Retinal pigment epithelial cell (primary cell): ENCODE measurements at places on chromosomes 6 and 20.

DNA sequence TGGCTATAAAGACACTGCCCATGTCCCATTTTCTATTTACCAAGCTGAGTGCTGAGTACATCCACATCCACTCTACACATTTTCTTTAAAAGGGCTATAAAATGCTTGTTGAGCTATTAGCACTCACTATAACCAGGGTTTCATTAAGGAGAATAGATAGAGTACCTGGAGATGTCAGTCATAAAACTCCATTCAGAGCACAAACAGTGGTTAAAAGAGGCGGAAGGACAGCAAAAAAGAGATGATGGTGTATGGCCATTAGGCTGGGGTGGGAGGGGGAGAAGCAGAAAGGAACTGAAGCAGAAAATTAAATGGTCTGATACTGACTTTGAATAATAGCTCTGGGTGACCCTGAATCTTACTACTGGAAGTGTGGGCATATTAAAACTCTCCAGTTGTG lies 609.9 kb upstream of the MAP3K7 start:
- no peak for DNase-seq

- no peak for DNase-seq
Measured at GRCh38 chr6:116513224-116513875, 1.9 kb downstream of the CALHM5 start.

- DNase-seq = no peak
Measured at GRCh38 chr6:42963855-42964605, 3.5 kb downstream of the GNMT start.

GRCh38 chr6:28474441-28475219 lies 31.3 kb upstream of the ZSCAN23 start:
- peak; percentile 51 for DNase-seq

- DNase-seq = no peak
Measured at GRCh38 chr20:460707-461106, 1.6 kb downstream of the TBC1D20 start.

DNA sequence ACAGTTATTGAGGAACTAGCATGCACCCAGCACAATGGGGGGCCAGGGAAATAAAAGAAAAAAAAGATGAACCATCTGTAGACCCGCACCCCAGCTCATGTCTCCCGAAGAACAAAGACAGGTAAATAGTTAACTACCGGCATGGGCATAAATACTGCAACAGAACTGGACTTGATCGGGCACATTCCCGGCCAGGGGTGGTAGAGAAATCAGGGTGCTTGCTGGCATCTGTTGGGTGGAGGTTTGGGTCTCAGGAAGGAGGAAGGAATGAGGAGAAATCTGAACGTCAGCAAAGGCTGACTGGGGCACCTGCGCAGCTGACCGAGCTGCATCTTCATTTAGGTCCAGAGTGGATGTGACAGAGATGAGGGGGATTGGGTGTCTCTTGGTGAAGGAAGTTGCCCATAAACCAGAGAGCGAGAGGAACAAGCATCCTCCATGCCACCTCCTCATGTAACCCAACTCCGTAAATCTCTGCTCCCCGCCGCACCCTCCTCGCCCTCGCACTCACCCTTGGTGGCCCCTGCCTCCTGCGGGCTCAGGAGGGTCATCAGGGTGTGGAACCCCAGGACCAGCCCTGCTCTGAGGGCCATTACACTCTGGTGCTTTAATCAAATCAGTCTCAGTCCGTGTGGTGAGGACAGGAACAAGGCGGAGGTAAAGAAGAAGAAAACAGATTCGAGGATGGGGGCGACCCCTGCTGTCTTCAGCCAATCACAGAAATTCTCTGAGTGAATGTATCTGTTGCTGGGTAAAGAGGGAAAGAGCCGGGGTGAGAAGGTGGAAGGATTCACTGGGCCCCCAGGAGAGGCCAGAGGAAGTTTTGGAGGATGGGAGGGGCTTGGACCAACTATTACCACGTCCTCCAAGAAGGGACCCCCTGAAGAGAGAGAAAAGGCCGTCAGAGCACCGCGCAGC lies at the start of gene HLA-DOA:
HLA-DOA (minus strand) TSS at position 648 of the 918 bp plus-strand sequence.
- no peak for DNase-seq

DNA sequence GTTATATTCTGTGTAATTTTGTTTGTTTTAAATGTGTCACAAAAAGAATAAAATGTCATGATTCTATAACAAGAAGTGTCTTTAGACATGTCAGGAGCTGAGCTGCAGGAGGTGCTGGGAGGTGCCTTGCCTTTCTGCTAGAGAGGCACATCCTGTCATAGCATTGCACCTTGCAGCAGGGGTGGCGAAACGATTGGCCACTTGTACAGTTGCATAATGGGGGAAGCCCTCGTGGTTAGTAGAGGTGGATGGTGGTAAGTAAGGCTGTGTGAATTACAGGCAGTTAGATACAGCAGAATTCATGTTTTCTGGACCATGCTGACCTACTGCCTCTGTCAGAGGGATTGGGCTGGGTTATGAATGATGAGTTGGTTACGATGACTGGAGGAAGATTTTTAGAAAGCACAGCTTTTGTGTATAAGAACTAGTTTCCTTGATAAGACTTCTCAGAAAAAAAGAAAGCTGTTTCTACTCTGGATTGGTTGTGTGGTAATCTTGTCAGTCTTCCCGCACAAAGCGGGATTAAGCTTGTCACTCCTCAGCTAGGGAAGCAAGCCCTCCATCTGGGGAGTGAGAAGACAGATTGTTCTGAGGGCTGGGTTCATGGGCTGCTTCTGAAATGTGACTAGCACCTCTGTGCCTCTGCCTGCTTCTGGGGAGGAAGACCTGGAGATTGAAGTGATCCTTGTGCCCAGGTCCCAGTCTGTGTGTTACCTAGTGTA lies 74.9 kb downstream of the FOXO3 start:
- no peak for DNase-seq

DNA sequence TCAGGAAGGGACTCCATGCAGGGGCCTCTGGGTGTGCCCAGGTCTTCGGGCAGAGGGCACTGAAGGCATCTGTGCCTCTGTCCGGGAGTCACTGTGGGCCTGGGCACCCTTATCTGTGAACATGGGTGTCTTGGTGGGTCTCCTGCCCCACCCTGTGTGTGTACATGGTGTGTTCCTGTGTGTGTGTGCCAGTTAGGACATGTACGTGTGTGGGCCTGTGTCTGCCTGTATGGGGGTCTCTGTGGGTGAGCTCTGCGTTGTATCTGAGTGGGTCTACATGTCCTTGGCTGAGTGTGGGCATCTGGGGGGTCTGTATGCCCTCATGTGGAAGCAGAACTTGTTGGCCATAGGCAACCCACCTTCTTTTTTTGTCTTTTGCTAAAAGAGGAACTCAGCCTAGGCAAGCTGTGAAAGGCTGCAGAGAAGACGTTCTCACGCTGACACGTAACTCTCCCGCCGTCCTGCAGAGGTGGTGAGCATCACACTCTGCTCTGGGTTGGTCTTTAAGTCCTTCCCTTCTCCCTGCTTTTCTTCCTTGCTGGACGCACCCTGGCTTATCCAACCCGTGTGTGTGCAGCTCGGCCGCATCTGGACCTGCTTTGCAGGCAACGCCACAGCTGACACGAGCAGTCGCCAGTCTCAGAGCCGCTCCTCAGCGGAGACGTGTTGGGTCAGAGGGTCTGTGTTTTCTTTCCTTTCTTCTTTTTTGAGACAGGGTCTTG lies 532 bp upstream of the NPBWR2 start:
- no peak for DNase-seq

GRCh38 chr6:73632346-73632745 lies 21.4 kb downstream of the SLC17A5 start:
- no peak for DNase-seq

DNA sequence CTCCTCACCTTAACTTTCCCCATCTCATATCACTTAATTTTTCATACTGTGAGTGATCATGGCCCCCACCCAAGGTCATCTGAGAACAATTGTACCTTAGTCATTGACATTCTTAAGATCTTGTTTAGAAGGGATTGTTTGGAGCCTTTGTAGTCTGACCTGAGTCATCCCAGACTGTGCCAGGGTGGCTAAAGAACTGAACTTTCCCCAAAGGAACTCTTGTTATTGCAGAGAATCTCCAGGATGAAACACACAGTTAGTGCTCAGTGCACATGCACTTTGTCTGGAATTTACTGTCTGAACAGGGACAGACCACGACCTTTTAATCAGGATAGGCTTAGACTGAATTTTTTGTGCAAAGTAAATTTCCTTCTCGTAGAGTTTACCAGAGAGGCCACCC lies 112.6 kb upstream of the CCN2 start:
- DNase-seq = peak; percentile 90

GRCh38 chr6:137919837-137920730 lies 53.0 kb downstream of the TNFAIP3 start:
- no peak for DNase-seq

- no peak for DNase-seq
Measured at GRCh38 chr20:48629069-48629959, 198.5 kb downstream of the PREX1 start.

- DNase-seq = no peak
Measured at GRCh38 chr6:99821164-99821563, 172.9 kb downstream of the MCHR2 start.

GRCh38 chr6:61959196-61959595 lies 326.8 kb downstream of the KHDRBS2 start:
- no peak for DNase-seq

- no peak for DNase-seq
Measured at GRCh38 chr6:87293526-87293925, 28.9 kb upstream of the SMIM8 start.

DNA sequence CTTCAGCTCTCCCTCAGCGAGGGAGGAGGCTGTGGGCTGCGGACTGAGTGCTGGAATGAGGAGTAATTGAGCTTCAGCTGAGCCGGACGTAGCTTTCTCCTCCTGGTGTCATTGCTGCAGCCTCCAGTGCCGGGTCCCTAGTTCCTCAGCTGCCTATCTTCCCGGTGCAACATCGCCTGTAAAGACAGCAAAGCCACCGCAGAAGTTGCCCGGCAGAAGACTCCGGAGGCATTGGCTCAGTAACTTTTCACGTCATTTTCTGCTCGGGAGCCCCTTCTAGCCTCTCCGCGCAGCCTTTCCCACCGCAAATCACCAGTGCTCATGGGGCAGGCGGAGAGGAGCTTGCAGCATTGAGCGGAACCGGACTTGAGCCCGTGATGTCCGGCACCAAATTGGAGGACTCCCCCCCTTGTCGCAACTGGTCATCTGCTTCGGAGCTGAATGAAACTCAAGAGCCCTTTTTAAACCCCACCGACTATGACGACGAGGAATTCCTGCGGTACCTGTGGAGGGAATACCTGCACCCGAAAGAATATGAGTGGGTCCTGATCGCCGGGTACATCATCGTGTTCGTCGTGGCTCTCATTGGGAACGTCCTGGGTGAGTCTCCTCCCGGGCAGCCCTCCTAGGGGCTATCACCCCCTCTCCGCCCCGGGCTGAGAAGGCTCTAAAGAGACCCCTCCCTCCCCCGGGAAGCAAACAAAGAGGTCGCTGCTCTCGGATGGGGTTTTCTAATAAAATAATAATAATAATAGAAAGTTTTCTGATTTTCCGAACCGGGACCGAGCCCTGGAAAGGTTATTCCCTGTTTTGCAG lies at the start of gene HCRTR2:
HCRTR2 (plus strand) TSS at position 305 of the 816 bp plus-strand sequence; CDS start at position 378, 73 bp downstream.
- no peak for DNase-seq

DNA sequence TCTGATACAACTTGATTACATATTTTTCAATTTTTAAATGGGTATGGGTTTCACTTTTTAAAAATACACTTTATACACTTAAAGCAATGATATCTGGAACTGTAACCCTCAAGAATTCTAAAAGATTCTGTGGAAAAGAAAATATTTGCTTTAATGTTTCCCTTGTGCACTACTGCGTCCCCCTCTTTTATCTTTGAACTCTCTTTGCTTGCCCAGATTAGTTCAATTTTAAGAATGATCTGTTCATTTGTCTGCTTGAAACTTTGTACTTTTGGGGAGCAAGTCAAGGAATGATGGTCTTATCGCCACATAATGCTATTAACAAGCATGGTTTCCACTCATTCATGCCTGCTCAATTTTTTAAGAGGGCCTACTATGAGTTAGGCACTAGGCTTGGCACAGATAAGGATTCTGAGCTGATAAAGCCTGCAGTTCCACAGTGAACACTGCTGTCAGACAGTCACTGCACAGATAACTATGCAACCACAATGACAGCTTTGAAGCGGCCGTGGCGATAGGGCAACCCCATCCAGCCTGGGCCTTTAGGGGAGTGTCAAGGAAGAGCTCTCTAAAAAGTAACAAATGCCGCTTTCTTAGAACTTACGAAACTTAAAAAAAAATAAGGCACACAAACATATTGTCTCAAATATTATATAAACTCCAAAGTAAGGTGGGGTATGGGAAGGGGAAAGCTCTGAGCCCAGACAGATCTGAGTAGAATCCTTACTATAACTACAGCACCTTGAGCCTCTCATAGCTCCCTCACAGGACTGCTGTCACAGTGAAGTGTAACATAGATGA lies 29.7 kb downstream of the FYN start:
- no peak for DNase-seq

DNA sequence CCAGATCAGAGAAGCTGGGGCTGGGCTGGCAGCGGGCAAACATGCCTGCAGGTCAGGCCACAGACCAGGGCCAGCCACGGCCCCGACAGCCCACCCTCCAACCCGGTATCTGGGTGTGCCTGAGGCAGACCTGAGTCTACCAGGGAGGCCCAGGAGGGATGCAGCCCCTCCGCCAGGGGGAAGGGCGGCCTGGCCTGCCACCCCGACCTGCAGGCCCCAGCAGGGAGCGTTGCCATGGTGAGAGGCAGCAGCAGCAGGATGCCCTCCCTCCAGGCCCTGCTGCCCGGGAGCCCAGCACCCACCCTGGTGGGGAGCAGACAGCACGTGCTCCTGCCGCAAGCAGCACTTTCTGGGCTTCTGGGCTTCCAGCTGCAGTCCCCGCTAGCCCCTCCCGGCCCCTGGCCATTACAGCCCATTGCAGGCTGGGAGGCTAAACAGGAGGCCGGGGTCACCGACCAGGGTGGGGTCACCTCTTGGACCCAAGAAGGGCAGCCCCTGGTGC lies 3.8 kb upstream of the EEF1A2 start:
- no peak for DNase-seq

DNA sequence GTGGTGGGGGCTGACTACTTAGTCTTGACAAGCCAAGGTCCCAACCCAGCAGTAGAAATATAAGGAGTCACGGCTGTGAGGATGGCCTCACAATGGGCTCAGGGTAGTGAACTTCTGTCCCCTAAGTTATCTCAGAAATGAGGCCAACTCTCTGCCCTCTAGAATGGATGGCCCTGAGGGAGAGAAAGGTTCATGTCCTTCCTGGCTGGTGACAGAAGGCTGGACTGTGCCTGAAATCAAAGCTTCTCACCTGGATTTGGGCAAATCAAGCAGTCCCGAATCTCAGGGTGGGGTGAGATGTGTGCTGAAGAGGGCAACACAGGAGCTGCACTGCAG lies 12.7 kb downstream of the RRP36 start:
- DNase-seq = no peak

- no peak for DNase-seq
Measured at GRCh38 chr6:25889877-25890853, 16.1 kb upstream of the SLC17A3 start.

- peak; percentile 56 for DNase-seq
Measured at GRCh38 chr6:17278289-17279063, 2.7 kb upstream of the RBM24 start.

- DNase-seq = no peak
Measured at GRCh38 chr6:70315079-70315751, 12.3 kb upstream of the COL9A1 start.

DNA sequence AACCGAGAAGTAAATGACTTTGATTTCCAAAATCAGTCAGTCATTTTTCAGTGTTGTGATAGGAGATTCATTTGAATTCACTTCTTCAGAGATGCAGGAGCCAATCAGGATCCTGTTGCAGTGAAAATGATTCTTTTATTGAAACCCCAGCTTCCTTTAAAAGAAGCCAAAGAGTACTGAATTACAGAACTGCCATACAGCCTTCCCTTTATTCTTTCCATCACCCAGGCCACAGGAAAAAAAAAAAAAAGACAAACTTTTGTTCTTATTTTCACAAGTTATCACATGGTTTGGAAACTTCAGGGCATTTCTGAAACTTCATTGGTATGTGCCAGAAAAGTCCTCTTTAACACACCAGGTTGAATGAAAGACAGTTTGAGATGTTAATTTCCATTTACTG lies 1.8 kb upstream of the CARMIL1 start:
- DNase-seq = no peak
